T-cell (primary cell): ENCODE measurements at places on chromosomes 11 and 22. TPM values are rescaled to one million over a fixed set of nuclear protein-coding genes. Genes with fewer than 3 reads are reported as not detected.

The OR2AG2 gene
- total RNA-seq = not detected

DNA sequence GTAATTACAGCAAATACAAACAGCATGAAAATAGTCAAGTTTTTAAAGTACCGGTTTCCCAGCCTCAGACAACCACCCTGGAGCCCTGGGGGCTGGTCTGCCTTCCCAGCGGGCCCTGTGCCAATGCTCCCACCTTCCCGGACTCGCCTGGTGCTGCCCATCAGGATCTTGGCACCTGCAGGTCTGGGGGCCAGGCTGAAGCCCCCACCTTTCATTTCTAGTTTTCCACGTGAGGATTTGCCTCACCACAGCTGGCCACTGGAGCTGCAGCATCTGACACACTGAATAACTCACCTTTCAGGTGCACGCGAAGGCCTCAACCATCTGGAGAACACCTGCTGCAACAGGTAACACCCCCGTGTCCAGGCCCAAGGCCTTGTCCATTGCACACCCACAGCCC lies 108.7 kb upstream of the THY1 start:
- no peak overlapping the region for H3K4me3 ChIP-seq
- no peaks in the 10 kb centered on the region for H3K36me3 ChIP-seq
- H3K4me1 ChIP-seq = no peaks in the 10 kb centered on the region

- no peaks in the 10 kb centered on the region for H3K27me3 ChIP-seq
- no peak overlapping the region for H3K27ac ChIP-seq
- peaks cover 3% of the 10 kb centered on the region for H3K4me1 ChIP-seq
Observed at GRCh38 chr11:75476739-75477613, 44.0 kb upstream of the KLHL35 start.

DNA sequence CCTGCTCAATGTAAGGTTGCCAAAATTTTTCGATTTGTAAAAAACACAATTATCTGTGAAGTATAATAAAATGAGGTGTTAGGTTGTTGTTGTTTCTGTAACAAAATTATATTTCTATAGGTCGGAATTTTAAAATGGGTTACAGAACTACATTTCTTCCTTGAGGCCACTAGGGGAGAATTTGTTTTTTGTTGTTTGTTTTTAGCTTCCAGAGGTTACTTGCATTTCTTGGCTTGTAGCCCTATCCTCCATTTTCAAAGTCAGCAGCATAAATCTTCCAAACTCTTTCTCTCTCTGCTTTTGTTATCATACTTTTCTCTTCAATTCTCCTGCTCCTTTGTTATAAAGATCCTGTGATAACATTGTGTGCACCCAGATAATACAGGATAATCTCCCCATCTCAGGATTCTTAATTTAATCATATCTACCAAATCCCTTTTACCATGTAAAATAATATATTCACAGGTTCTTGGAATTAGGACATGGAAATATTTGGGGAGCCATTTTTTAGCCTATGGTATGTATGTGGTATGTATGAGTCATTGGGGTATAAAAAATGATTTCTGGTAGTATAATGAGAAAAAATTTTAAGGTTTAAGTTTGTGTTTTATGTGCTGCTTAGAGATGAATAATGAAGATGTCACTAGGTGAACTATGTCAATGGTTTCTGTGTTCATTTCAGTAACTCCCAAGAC lies 9.4 kb upstream of the PATL1 start:
- no peaks in the 10 kb centered on the region for H3K27me3 ChIP-seq
- no peaks in the 10 kb centered on the region for H3K4me1 ChIP-seq
- DNase-seq = no peak
- no peaks in the 10 kb centered on the region for H3K36me3 ChIP-seq

- no peak for DNase-seq
- no peaks in the 10 kb centered on the region for H3K4me1 ChIP-seq
- H3K4me3 ChIP-seq = no peak overlapping the region
- H3K27ac ChIP-seq = no peak overlapping the region
Observed at GRCh38 chr11:111335549-111335948, 37.2 kb downstream of the POU2AF3 start.

The ETS1 gene
- total RNA-seq = 854 TPM

DNA sequence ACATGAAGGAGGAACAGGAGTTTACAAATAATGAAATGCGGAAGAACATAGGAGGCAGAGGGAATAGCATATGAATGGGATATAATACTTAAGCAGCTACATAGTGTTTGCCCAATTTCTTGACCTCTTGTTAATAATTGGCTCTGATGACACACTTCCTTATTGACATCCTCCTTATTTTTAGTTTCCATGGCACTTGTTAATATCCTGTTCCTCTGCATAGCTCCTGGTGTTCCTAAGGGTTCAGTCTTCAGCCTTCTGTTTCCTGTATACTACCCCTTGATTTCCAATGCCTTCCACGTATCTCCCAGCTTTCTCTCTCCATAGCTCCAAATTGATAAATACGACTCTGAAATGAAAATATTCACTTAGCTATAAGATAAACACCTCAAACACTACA lies 663.8 kb upstream of the API5 start:
- H3K36me3 ChIP-seq = no peaks in the 10 kb centered on the region
- no peaks in the 10 kb centered on the region for H3K27me3 ChIP-seq
- DNase-seq = no peak
- no peak overlapping the region for H3K4me3 ChIP-seq

The MYO7A gene
- 0.66 TPM for total RNA-seq

- H3K27ac ChIP-seq = no peak overlapping the region
- no peak for DNase-seq
- no peaks in the 10 kb centered on the region for H3K4me1 ChIP-seq
Observed at GRCh38 chr22:26900787-26901186, 243.4 kb downstream of the MIAT start.

The ZNRF3 gene
- 0.70 TPM for total RNA-seq

The LRRC32 gene
- 2.5 TPM for total RNA-seq

- no peak overlapping the region for H3K4me3 ChIP-seq
- no peaks in the 10 kb centered on the region for H3K27me3 ChIP-seq
- H3K4me1 ChIP-seq = no peaks in the 10 kb centered on the region
- no peaks in the 10 kb centered on the region for H3K36me3 ChIP-seq
- no peak overlapping the region for H3K27ac ChIP-seq
Observed at GRCh38 chr11:111148121-111148520, 97.4 kb upstream of the POU2AF2 start.

DNA sequence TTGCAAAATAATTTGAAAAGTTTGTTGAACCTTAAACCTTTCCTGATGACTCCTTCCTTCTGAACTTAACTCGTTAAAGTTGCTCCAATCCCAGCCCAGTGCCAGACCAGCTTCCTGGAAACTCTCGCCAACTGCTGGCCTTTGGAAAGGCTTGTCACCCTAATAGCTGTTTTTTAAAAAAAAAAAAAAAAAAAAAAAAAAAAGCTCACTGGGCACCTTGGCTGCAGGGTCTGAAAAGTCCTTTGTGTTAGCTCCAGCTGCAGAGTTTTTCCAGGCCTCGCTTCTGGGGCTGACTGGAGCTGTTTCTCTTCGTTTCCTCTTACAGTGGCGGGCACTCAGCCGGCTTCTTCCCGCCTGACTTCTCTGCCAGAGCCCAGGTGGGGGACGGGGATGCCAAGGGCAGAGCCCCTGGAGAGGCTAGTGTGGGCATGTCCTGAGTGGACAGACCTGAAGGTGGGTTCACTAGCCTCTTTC lies 25.1 kb downstream of the KCNQ1OT1 start:
- DNase-seq = no peak
- no peak overlapping the region for H3K4me3 ChIP-seq
- no peaks in the 10 kb centered on the region for H3K27me3 ChIP-seq
- no peak overlapping the region for H3K27ac ChIP-seq
- no peaks in the 10 kb centered on the region for H3K36me3 ChIP-seq

- H3K27me3 ChIP-seq = no peaks in the 10 kb centered on the region
- no peak overlapping the region for H3K27ac ChIP-seq
- DNase-seq = no peak
- no peaks in the 10 kb centered on the region for H3K36me3 ChIP-seq
- no peak overlapping the region for H3K4me3 ChIP-seq
- H3K4me1 ChIP-seq = no peaks in the 10 kb centered on the region
Observed at GRCh38 chr11:22749536-22749935, 80.1 kb downstream of the SVIP start.

DNA sequence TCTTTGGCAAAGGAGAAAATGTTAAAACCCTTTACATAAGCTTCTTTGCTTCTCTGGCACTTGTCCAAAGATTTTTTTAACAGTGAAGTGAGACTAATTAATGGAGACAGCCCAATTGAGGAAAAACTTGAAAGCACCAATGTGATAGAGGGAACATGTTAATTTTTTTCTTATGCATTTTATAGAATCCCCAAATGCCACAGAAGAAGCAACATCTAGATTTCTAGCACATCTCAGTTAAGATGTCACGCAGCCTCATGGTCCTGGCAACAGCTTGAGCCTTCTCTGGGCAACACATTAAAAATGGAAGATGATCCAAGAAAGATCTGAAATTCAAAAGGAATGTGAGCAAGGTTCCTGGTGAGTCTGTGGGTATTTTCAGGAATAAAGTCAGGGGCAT lies 48.5 kb downstream of the PACSIN2 start:
- no peak overlapping the region for H3K4me3 ChIP-seq
- no peak overlapping the region for H3K27ac ChIP-seq
- no peaks in the 10 kb centered on the region for H3K27me3 ChIP-seq

- no peak overlapping the region for H3K27ac ChIP-seq
- no peak for DNase-seq
- no peaks in the 10 kb centered on the region for H3K27me3 ChIP-seq
- peaks cover 60% of the 10 kb centered on the region for H3K36me3 ChIP-seq
- no peak overlapping the region for H3K4me3 ChIP-seq
Observed at GRCh38 chr11:72841397-72841796, 27.2 kb downstream of the ATG16L2 start.

The ZNF280B gene
- 1.9 TPM for total RNA-seq

DNA sequence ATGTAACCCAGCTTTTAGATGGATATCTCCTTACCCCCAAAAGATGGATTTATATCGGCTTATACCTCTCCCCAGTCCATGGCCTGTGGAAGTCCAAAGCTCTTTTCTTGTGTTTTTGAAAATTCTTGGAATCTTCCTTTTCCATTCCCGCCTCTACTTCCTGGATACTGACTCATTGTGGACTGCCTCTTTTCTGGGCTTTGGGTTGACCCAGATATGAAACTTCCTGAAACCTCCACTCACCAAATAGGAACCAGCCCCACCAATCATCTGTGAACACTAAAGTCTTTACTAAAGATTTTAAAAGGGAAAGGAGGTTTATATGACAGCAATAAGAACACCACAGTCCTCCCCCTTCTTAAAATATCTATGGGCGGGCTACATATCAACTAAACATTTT lies 163.4 kb upstream of the SYN3 start:
- no peak overlapping the region for H3K27ac ChIP-seq
- no peaks in the 10 kb centered on the region for H3K36me3 ChIP-seq
- no peak overlapping the region for H3K4me3 ChIP-seq
- peaks cover 6% of the 10 kb centered on the region for H3K27me3 ChIP-seq
- DNase-seq = no peak
- H3K4me1 ChIP-seq = no peaks in the 10 kb centered on the region

- no peak for DNase-seq
- H3K27ac ChIP-seq = no peak overlapping the region
- no peaks in the 10 kb centered on the region for H3K27me3 ChIP-seq
- no peaks in the 10 kb centered on the region for H3K36me3 ChIP-seq
- H3K4me3 ChIP-seq = no peak overlapping the region
Observed at GRCh38 chr11:119615003-119615881, 113.8 kb downstream of the NECTIN1 start.

- H3K36me3 ChIP-seq = peaks cover 12% of the 10 kb centered on the region
- H3K4me3 ChIP-seq = no peak overlapping the region
- DNase-seq = no peak
- no peaks in the 10 kb centered on the region for H3K27me3 ChIP-seq
Observed at GRCh38 chr11:118312328-118312727, 7.8 kb downstream of the CD3E start.

DNA sequence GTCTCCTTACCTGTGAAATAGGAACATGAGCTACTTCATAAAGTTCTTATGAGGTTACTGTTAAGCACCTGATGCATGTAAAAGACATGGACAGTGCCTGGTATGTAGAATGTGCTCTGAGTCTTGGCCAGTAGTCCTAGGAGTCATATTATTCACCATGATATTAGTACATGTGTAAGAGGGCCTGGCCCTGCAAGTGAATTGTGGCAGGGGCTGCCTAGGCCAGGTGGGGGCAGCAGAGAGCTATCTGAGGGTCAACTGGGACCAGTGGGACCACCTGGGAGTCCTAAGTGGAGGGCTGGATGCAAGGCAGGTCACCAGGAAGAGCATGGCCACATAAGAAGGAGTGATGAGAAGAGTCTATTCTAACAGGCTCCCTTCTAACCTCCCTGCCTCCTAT lies 529.5 kb downstream of the SOX6 start:
- H3K36me3 ChIP-seq = no peaks in the 10 kb centered on the region
- no peak for DNase-seq
- no peaks in the 10 kb centered on the region for H3K4me1 ChIP-seq
- H3K27me3 ChIP-seq = no peaks in the 10 kb centered on the region
- H3K27ac ChIP-seq = no peak overlapping the region
- no peak overlapping the region for H3K4me3 ChIP-seq

The GPR83 gene
- 0.09 TPM for total RNA-seq
